ENCODE measurements at places on chromosomes 2 and 18.

DNA sequence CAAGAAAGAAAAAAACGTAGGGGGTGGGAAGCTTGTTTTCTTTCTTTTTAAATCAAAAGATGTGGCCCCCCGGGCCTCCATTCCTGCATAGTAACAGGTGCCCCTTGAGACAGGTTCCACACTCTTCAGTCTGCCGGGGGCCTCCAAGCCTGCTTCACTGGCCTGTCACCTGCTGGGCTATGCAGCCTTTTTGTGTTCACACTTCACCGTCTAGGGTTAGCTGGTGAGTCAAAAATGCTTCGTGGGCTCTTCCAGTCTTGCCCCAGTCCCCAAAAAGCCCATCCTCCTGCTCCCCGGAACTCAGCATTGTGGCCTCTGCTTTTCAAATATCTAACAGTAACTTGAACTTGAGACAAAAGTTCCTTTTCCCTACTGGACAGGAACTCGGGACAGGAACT lies 67.9 kb downstream of the POLR1A start:
- DNase-seq, result peak; percentile 19

GRCh38 chr2:161039071-161039470 lies 121.2 kb upstream of the TANK start:
- no peak for DNase-seq

DNA sequence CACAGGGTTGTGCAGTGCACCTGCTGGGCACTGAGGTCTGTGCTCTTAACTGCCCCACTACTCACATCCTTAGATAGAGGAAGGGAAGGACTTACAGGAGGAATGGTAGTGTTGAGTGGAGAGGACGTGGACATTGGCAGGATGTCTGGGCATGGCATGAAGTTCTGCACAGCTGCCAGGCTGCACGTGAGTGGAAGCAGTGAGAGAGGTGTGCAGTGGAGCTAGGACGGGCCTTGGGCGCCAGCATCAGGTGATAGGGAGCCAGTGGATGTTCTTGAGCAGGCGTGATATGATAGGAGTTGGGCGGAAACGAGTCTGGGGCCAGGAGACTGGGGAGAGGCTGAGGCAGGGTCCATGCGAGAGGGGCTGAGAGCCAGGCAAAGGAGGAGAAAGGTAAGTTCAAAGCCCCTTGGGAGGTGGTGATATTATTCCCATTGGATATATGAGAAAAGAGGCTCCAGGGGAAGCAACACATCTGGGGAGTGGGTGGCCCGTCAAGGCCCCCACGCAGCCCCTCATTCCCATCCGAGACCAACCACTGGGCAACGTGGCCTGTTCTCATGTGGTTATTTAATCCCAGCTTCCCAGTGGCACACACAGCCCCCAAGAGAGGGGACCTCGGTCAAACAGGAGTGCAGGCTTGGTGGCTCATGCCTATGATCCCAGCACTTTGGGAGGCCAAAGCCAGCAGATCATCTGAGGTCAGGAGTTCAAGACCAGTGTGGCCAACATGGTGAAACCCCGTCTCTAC lies 45.7 kb upstream of the SNED1 start:
- DNase-seq, result no peak

GRCh38 chr2:54898456-54899226 lies 151.6 kb downstream of the RTN4 start:
- no peak for DNase-seq

- no peak for DNase-seq
Measured at GRCh38 chr2:60337142-60337497, 216.3 kb downstream of the BCL11A start.

DNA sequence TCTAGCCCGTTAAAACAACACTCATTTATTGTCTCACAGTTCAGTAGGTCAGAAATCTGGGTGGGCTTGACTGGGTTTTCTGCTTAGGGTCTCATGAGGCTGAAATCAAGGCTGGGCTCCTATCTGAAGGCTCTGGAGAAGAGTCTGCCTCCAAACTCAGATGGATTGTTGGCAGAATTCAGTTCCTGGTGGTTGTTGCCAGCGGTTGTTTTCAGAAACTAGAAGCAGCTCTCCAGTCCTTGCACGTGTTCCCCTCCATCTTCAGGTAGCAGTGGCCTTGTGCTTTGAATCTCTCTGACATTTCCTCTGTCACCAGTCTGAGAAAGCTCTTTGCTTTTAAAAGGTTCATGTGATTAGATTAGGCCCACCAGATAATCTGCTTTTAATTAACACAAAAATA lies 20.1 kb upstream of the FN1 start:
- no peak for DNase-seq

DNA sequence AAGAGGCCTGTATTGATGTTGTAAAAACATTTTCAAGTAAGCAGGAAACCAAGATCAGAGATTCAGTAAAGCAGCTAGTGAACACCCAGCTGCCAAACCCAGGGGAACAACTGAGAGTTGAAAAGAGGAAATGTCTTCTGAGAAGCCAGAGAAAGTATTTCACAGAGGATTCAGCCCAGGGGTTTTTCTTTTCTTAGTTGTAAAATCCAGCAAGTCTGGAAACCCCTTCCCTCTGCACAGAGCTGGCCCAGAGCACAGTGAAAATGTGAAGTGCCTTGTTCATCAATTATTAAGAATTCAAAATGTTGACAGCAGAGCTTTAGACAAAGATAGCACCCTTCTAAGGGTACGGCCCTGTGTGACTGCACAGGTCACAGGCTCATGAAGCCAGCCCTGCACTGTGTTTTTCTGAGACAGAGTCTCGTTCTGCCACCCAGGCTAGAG lies 28.4 kb downstream of the AFF3 start:
- DNase-seq, result no peak

- no peak for DNase-seq
Measured at GRCh38 chr2:159172403-159172802, 114.1 kb downstream of the WDSUB1 start.

DNA sequence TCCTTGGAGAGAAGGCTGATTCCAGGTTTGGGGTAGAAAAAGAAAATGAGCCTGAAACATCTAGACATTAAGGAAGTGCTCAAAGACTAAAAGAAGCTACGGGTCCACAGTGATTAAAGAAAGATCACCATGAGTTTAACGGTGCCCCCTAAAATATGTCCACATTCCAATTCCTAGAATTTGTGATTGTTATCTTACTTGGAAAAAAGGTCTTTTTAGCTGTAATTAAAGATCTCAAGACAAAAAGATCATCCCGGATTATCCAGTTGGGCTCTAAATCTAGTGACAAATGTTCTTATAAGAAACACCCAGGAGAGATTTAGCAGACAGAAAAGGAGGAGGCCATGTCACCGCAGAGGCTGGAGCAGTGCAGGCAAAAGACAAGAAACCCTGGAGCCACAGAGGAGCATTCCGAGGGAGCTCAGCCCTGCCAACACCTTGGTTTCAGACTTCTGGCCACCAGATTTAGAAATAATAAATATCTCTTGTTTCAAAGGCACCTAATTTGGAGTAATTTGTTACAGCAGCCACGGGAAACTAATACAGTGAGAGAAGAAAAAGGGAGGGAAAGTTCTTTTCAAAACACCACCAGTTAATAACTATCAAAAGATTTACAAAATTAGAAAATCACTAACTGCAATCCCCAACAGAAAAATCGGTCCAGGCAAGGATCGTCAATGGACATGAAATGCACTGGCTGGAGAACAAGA lies 8.5 kb downstream of the UXS1 start:
- no peak for DNase-seq

- no peak for DNase-seq
Measured at GRCh38 chr2:202133200-202133908, 60.3 kb downstream of the KIAA2012 start.

GRCh38 chr2:88641330-88641729 lies 14.1 kb upstream of the EIF2AK3 start:
- no peak for DNase-seq

GRCh38 chr2:157746234-157746950 lies 117.7 kb upstream of the ACVR1C start:
- no peak for DNase-seq

GRCh38 chr18:24443870-24444269 lies 16.6 kb upstream of the HRH4 start:
- no peak for DNase-seq

- no peak for DNase-seq
Measured at GRCh38 chr18:47846431-47846830, 84.0 kb downstream of the SMAD2 start.

DNA sequence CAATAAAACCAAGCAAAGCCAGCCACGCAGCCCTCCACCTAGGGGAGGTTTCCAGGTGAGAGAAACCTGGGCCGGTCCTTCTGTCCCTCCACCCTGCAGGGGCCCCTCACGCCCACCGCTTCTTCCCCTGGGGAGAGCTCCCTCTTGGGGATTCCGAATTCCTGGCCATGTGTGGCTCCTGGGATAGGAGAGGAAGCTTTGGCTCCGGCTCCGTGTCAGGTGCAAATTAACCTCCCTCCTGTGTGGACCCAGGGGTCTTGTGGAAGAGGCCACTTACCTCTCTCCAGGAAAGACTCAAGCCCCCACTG lies 4.2 kb downstream of the RTP5 start:
- DNase-seq, result no peak

- DNase-seq, result no peak
Measured at GRCh38 chr2:189298038-189298437, 118.5 kb upstream of the COL5A2 start.

GRCh38 chr2:240888130-240888889 lies 7.6 kb downstream of the MAB21L4 start:
- DNase-seq, result no peak

GRCh38 chr2:104654811-104655210 lies 199.1 kb upstream of the POU3F3 start:
- no peak for DNase-seq

DNA sequence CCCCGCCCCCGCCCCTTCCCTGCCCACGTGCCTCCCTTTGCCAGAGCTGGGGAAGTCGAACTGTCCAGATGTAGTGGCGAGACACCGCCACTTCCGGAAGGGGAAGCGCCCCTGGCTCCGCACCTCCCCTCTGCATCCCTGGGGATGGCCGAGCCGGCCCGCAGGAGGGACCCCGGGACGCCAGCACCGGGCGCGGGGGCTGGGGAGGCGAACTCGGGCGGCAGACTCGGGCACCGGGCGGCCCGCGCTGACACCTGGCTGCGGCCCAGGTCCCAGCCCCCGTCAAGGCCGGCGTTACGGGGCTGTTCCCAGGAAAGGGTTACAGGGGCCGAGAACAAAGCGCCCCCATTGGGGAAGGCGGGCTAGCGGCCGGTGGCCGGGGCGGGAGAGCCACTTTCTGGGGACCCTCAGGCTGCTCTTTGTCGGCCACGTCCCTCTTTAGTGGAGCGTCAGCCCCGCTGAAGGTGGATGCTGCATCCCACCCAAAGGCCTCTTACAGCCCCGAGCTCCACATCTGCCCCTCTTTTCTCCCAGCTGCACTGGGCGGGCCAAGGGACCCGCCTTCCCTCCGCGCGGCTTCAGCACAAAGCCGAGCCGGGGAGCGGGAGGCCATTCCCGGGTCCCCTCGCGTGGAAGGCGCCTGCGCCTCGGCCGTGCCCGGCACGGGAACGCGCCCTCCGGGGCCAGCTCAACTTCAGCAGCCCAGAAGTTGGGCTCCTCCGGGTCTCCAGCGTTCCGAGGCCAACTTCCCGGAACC lies 1.3 kb downstream of the SDC1 start:
- DNase-seq, result no peak

DNA sequence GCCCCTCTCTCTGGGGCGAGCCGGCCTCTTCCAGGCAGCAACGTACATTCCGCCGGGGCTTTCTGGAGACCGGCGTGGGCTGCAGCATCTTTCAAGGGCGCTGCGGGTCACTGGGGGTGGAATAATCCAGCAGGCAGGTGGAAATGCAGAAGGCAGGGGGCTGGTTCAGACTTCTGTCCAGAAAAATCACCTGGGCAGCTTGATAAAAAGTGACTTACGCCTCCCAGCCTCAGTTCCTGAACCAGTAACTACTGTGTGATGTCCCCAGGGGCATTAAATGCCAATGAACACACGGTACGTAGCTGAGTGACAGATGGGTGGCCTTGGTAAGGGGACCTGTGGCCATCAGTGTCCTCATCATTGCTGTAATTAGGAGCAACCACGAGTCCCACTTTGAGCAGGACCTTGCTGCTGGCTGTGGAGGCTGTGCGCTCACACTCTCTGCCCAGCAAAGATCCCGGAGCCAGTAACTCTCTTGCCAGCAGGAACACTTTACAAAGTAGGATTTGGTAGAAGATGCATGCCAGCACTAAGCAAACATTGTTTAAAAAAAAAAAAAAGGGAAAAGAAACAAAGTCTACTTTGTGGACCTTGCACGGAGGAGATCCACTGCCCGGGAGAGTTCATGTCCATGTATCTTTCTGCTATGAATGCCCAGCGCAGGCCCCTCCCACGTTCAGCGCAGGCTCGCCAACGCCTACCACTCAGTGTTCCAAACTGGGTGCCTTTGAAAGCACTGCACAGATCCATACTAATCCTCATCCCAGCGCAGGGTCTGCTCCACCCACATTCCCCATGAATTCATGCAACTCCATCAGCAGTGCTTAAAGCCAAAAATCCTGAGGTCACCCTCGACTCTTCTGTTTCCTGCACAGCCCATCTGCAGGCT lies 177.3 kb downstream of the HDAC4 start:
- DNase-seq, result no peak

DNA sequence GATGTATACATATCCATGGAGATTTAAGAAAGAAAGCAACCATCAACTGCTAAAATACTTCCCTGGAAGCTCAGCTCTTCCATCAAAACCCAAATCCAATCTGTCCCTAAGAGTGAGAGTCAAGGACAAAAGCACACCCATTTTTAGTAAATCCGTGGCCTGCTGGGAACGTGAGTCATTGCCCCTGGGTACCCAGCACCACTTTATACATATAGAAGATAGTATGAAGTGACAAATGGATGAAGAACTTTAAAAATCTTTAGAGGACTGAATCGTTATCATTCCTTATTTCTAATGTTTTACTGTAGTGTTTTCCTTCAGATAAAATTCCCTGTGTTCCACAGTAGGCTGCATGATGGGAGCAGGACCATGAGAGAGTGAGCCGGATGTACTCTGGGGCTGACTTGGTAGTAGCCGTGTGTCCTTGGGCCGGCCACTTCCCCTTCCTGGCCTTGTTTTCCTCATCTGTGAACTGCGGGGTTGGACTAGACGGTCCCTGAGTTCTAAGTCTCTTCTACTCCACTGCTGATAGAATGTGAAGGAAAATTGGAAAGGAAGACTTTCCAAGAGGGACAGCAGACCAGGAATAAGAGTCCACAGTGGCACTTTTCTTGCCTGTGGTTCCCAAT lies 28.5 kb upstream of the CEP68 start:
- DNase-seq, result no peak

GRCh38 chr2:205726506-205726905 lies 44.2 kb downstream of the NRP2 start:
- DNase-seq, result no peak

GRCh38 chr2:63888490-63889402 lies 47.0 kb downstream of the UGP2 start:
- peak; percentile 12 for DNase-seq

- no peak for DNase-seq
Measured at GRCh38 chr18:9552616-9553015, 61.7 kb downstream of the PPP4R1 start.

All from activated gamma-delta T cell treated with Interleukin-2 at 50 U/mL for 16 hours (primary cell).